ENCODE measurements at places on chromosomes 13 and 19.

GRCh38 chr19:38317104-38317612 is 1.4 kb upstream of the YIF1B start:
- peak; percentile 53 for DNase-seq

GRCh38 chr13:95660981-95661581 is 15.9 kb upstream of the DNAJC3 start:
- DNase-seq, result peak; percentile 42

DNA sequence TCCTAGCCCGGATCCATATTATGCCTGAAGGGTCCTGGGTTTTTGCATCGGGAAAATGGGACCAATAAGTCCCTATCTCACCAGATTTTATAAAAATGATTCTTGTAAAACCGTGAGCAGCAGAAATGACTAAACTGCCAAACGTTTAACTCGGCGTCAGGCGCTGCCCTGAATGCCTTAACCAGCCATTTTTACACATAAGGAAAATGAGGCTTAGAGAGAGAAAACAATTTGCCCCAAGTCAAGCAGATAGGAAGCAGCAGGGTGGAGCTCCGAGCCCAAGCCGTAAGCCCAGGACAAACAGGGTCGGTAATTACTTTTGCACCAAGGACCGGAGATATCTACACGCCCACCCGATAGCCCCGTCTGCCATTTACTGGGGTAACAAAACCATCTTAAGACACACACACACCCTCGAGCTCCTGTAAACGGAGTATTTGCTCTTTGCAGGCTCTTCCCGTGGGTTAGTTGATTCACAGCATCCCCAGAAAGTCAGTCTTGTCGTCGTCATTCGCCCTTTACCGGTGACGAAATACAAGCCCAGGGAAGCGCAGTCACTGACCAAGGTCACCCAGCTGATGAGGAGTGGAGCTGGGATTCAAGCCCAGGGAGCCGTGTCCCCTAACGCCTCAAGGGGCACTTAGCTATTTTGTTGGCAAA is 16.0 kb upstream of the MRI1 start:
- DNase-seq, result peak; percentile 19

- no peak for DNase-seq
Measured at GRCh38 chr13:44373601-44374347, at the start of gene SERP2. SERP2 (plus strand) TSS chr13:44373824; CDS start chr13:44374026, 202 bp downstream.

DNA sequence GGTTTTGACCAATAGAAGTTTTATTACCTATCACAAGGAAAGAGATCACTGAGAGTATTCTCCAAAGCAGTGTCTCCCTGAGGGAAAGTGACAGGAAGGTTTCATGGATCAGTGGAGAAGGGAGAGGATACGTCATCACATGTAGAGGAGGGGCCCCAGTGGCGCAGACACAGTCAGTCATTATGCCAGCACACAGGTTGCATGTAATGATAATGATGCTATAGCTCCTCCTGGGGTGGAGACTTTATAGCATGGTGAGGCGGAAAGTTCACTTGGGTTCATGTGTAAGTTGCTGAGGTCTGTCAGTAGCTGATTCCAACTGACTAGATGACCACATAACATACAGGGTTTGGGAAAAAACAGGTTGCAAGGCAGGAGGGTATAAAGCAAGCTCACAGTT is 88.8 kb downstream of the FNDC3A start:
- DNase-seq, result no peak

DNA sequence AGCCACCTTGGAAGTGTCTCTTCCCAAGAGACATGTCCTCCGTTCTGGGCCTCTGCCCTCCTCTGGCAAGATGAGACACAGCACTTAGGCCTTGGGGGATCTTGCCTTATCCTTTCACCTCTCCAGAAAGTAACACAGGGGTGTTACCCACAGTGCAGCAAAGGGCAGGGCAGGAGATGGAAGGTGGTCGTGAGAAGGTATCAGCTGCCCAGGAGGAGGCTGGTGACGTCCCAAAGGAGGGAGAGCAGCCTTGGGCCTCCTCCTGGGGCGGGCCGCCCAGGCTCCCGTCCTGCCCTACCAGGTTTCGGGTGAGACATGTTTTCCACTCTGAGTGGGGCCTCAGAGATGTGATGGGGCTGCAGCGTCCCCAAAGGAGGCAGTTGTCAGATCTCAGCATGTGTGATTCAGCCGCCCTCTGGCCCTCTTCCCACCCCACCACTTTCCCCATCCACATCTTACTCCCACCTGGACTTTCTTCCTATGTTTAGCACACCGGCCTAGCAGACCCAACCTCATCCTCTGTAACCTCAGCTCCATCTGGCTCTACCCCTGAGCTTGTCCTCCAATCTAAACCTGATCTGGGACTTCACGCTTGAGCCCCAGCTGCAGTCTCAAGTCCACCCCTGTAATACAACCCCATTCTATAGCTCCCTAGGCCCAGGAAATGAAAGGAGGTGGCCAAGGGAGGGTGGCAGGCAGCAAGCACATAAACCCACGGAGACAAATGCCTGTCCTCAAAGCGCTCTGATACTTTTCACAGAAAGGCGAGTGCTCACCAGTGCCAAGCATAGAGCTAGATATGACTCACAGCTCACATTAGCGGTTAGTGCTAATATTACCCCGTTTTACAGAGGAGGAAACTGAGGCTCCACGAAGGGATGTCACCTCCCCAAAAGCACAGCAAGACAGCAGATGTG is 9.3 kb downstream of the POU2F2 start:
- peak; percentile 41 for DNase-seq

GRCh38 chr13:36088001-36088400 is 43.2 kb downstream of the DCLK1 start:
- no peak for DNase-seq

GRCh38 chr13:112804374-112804773 is 114.5 kb downstream of the ATP11A start:
- no peak for DNase-seq
